ENCODE measurements at places on chromosomes 12 and 14.

DNA sequence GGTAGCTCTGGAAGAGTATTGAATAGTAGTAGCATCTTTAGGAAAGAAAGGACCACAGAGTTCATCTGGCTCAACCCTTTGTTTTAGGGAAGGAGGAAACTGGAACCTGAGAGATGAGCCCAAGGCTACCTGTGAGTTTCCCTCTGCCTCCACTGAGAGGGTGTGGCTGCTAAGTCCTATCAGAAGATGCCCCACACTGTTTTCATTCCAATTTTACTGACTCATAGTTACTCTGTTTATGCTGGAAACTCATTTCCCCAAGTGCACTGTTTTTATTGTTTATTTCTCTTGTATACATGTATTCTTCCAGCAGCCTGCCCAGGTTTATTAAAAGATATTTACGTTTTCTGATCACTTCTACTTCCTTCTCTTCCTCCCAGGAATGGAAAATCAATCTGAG, 127.4 kb upstream of the ARHGAP5 start:
- DNase-seq: no peak

GRCh38 chr12:112973818-112974231, 4.5 kb upstream of the OAS2 start:
- peak; percentile 40 for DNase-seq

GRCh38 chr14:103061482-103061976, 4.2 kb upstream of the CDC42BPB start:
- DNase-seq: no peak

DNA sequence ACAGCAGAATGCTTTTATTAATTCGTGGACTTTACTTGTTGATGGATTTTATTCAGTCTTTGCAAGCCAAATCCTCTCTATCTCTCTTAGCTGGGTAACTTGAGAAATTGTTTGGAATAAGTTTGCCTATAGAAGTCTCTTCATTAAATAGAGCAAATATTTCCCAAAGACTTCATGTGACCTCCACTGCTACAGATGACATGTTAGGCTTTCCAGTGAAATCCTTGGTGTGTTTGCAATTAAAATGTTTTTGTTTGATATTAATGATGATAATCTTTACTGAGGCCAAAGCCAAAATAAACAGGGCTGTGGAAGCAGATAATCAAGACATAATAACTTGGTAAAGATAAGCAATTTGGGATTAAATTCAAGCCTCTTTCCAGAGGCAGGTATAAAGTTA, 4.4 kb downstream of the MYF6 start:
- DNase-seq: no peak

DNA sequence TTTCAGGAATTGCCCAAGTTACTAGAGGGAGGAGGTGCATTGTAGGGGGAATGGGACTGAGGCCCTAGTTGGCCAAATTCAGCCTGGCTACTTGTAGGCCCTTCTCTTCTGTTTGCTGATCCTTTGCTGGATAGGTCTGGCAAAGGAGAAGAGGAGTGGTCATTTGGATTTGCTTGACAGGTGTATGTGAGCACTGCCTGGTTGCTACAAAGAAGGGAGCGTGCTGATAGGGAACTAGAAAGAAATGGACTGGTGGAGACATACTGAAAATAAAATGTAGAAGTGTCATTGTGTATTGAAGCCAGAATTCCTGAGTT, 3.6 kb downstream of the PSMA6 start:
- no peak for DNase-seq

DNA sequence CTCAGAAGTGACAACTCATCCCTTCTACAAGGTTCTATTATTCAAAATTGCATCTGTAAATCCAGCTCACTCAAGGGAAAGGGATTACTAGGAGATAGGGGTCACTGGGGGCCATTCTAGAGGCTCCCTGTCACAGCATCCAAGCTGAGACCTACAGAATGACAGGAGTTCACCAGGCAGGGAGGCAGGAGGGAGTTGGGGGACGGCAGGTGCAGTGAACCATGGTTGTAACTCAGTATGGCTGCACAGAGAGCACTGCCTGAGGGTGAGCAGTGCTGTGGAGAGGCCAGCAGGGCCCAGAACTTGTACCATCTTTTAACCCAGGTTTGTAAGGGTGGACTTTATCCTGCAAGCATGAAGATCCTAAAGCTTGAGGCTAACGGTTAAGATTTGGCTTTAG, 37.9 kb upstream of the SINHCAF start:
- DNase-seq: no peak

- DNase-seq: no peak
These were observed 203.6 kb upstream of the SOX5 start for GRCh38 chr12:24153079-24153478.

DNA sequence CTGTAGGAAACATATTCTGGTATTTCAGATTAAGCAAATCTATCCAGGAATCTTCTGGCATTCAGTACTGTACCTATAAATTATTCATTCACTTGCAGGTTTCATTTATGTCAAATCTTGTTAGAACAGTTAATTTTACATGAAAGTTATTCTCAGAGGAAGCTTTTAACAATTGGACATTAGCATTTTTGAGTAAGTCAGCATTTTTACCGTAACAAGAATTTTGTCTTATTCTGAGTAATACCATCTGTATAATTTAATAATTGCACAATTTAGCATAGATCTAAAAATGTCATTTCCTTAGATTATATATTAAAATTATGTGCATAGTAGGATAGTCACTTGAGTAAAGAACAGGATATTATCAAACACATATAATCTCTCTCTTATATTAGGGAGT, 764.8 kb upstream of the LRFN5 start:
- no peak for DNase-seq

GRCh38 chr14:62667421-62667914, 377.8 kb downstream of the KCNH5 start:
- DNase-seq: no peak

DNA sequence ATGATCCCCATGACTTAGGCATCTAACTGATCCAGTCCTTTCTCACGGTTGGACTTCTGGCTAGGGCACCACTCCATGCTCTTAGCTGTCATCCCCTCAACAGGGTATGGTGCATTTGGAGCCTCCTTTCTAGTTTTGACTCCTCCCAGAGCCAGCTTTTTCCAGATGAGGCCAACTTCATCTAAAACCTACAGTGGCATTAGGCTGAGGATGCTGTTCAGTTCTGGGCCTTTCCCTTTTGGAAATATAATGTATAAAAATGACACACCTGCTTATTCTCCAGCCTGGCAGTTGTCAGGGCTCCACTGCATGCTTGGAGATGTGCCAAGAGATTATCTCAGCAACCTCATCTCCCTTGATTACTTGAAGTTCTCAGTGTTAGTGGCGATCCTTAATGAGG, 239.7 kb downstream of the EMP1 start:
- no peak for DNase-seq

- no peak for DNase-seq
These were observed 15.1 kb downstream of the XRCC3 start for GRCh38 chr14:103699901-103700752.

- DNase-seq: peak; percentile 49
These were observed 13.5 kb downstream of the DHRS7 start for GRCh38 chr14:60151715-60152114.

- DNase-seq: no peak
These were observed 75.9 kb downstream of the DDX51 start for GRCh38 chr12:132068250-132068649.

GRCh38 chr14:32720927-32721326, 217.8 kb upstream of the NPAS3 start:
- DNase-seq: no peak

- DNase-seq: no peak
These were observed 151.7 kb upstream of the FUT8 start for GRCh38 chr14:65260786-65261185.

DNA sequence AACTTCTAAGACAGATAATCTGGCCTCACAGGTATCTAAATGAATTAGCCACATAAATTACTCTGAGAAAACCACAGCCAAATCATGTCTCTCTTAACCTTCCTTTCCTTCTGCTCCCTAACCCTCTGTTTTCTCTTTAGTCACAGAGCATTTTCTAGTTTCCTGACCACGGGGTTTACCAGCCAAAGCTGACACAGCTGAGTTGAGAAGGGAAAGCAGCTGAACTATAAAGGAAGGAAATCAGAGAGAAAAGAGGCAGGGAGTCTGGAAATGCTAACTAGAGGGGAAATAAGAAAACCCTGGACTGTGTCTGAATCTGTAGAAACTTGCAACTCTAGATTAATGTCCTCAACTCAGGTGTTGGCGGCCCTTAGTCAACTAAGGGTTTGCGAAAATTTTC, 24.4 kb downstream of the ANKS1B start:
- DNase-seq: peak; percentile 19

GRCh38 chr12:94851396-94852028, 152.0 kb downstream of the NDUFA12 start:
- no peak for DNase-seq

DNA sequence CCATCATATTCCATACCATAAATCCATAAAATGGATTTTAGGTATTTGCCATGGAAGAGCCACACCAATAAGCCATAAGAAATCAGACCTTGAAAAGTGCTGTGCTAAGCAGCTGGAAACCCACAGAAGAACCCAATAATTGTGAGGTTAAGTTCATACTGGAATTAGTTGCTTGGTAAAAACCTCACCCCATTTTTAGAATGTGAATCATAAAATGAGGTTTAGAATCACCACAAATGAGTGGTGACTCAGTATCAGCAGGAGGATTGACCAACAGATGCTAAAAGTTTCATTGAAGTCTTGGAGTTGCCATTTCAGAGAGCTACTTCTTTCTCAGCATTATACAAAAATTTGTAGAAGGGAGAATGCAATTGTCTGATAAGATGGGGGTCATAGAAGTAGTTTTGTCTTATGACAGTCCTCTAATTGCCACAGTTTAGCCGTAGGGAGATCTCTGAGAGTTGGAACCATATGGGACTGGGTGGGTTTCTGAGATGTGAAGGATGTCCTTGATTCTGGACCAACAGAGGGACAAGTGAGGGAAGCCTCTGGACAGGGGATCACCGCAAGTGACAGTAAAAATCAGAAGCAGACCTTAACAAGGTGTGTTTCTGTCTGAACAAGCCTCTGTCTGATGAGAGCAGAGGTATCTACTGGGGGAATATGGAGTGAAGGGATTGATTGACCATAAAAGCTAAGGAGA, 1.4 kb upstream of the STON2 start:
- no peak for DNase-seq

GRCh38 chr14:84090837-84091236, 1439.1 kb upstream of the FLRT2 start:
- DNase-seq: peak; percentile 37

- DNase-seq: no peak
These were observed 27.4 kb upstream of the PRKD1 start for GRCh38 chr14:29955087-29955486.

- no peak for DNase-seq
These were observed 31.8 kb downstream of the CRADD start for GRCh38 chr12:93708952-93709351.

DNA sequence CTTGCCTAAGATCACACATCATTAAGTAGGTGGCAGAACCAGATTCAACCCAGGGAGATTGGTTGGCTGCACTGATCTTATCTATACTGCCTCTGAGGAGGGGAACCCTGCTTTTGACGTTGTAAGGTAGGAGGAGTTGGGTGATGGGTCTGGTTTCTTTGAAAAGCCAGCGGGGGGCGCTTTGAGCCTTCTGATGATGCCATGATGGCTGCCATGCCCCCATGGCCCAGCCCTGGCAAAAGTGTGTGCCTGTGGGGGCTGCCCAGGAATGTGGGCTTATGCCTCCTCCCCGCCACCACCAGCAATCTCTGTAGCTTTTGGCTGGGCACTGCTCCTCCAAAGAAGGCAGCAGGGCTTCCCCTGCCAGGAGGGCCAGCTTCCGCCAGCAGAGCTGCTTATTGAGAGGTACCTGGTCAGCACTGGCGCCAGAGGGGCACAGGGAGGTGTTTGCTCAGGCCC, 224.3 kb downstream of the SLC41A2 start:
- no peak for DNase-seq

DNA sequence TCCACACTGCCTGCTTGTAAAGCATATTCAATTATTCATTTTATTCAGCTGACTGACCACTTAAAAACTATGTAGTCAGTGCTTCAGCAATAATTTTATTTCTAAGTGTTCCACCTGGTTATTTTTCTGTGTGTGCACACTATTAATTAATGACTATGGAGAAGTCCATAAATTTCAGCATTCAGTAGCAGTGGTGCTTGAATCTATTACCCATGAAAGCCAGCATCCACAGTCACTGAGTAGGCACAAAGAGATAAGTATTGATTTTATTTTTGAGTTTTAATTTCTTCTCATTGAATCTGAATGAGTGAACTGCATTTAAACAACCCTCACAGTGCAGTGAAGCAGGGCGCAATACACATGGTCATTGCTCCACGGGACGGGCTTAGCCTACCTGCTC, 643.1 kb downstream of the GALC start:
- DNase-seq: no peak
